Breast epithelium (tissue), 4 donors: ENCODE measurements at places on chromosomes 12 and 14. TPM values are rescaled to one million over a fixed set of nuclear protein-coding genes. Genes with fewer than 3 reads are reported as not detected.

DNA sequence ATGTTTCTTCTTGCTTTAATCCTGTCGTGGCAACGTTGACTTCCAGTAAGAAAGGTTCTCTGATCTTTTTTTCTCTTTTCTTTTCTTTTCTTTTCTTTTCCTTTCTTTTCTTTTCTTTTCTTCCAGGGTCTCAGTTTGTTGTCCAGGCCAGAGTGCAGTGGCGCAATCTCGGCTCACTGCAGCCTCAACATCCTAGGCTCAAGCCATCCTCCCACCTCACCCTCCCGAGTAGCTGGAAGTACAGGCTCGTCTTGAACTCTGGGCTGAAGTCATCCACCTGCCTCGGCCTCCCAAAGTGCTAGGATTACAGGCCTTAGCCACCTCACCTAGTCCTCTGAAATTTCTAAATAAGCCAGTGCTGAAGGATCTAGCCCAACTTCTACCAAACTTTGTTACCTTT lies 1.3 kb upstream of the MAP3K9 start:
- DNase-seq: no peak

DNA sequence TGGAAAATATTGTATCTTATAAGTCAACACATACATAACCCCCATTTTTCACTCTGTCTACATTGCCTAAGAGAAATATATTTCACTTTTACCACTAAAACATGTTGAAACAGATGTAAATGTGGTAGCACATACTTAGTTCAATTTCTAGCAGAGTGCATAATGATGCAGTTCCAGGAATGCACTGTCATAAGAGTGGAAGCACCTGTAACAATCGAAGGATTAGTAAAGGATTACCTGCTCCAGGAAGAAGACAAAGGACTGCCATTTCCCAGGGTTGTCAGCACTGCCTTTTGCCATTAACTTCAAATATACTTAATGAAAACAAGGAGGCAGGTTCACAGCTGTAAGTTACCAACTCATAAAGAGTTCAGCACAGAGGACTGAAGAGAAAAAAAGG lies 24.6 kb downstream of the DAD1 start:
- no peak for DNase-seq

DNA sequence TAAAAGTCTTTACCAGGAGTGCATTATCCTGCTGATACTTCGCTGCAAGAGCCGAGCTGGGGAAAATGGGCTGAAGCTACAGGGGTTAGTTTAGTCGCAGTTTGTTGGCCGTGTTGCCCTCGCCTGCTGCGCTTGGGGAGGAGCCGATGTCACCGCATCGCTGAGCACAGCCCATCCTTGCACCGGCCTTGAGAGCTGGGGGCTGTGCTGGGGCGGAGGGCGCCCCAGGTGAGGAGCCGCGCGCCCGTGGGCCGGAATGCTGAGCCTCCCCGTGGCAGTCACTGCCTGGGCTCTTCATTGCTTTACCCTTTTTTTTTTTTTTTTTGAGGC lies 50.0 kb downstream of the ADGRD1 start:
- DNase-seq: no peak

DNA sequence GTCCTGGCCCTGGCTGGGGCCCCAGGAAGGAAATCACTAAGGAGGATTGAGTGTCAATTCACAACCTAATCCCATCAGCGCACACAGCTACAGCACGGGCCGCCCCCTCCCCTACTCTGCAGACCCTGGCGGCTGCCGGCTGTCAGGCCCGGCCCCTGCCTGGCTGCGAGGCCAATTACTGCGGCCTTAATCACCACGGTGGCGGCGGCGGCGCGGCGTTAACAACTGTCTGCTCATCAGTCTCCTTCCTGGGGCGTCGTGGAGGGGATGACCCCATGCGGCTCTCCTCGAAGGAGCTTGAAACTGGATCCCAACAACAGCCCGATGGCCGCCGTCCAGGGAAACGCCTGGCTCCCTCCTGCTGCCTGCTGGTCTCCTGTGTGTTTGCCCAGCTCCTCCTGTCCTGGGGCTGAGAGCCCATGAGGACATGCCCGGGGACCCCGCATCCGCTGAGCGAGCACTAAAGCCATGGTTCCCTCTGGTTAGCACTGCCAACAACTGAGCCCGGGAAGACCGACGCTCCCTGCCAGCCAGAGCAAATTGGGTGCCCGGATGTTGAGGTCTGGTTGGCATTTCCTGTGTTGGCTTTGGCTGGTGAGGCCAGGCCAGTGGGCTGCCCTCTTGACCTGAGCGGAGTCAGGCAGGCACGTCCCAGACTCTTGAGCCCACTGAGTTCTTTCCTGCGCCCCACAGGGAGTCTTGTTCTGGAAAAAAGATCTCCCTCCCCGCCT lies 21.8 kb upstream of the EIF2B2 start:
- no peak for DNase-seq

DNA sequence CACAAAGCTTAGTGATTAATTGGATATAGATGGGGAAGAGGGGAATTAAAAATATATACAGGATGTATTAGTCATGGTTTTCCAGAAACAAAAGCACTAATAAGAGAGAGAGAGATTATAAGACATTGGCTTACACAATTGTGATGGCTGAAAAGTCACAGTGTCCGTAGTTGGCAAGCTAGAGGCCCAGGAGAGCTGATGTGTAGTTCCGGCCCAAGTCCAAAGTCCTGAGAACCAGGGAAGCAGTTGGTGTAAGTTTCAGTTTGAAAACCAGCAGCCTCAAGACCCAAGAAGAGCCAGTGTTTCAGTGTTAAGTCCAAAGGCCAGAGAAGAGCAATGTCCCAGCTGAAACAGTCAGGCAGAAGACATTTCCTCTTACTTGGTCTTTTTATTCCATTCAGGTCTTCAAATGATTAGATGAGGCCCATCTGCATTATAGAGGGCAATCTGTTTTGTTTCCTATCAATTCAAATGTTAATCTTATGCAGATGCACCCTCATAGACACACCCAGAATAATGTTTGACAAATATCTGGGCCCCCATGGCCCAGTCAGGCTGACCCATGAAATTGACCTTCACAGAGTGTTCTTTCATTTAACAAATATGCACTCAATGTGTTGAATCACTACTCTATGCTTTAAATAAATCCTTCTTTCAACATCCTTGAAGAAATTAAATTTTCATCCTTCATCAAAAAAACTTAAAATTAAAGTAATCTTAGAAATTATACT lies 67.2 kb upstream of the DIO2 start:
- DNase-seq: no peak

GRCh38 chr14:68820536-68820935 lies 27.7 kb upstream of the ZFP36L1 start:
- DNase-seq: peak; percentile 9

DNA sequence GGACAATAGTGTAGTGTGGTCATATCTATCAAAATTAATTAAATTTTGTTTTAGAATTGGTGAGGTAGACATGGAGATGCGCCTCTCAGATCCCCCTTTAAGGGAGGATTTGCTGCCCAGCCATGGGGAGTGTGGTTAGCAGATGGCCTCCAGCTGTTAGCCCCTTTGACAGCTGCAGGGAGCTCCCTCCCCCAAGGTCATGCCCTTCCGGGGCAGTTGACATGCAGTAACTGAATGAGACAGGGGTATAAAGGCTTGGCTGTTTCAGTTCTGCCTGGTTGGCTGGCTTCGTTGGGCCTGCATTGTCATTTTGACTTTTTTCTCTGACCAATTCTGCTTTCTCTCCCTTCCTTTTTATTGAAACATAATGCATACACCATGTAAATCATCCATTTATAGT lies 291.5 kb upstream of the SRRM4 start:
- no peak for DNase-seq

- DNase-seq: no peak
Observed at GRCh38 chr12:116656306-116656705, 81.6 kb downstream of the SPRING1 start.

DNA sequence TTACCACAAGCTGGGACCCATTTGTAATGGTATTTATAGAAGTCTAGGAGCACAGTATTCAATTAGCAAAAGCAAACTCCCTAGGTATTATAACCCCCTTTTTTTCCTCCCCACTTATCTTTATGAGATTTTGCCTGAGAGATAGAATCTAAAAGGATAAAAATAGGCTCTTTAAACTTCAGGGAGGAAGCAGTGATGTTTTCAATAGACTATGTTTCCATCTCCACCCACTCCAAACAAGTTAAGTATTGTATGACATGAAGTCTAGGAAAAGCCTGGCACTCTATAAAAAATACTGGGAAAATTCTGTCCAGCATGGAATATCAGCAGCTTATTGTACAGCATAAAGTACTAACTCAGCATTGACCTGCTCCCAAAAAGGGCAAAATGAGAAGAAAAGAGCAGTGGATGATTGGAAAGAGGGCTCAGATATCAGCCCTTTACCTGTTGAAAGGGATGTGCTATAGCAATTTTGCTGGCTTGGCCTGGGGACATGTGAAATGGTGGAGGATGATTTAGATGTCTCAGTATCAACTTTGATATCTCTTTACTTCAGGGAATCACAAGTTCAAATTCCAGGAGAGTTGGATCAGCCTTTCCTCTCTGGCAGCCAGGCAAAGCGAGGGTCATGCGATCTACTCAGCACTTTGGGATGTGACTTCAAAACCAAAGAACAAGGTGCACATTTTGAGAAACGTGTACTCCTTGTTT lies 72.4 kb downstream of the IGF1 start:
- DNase-seq: no peak

GRCh38 chr12:113620437-113620976 lies 148.8 kb upstream of the LHX5 start:
- DNase-seq: no peak

DNA sequence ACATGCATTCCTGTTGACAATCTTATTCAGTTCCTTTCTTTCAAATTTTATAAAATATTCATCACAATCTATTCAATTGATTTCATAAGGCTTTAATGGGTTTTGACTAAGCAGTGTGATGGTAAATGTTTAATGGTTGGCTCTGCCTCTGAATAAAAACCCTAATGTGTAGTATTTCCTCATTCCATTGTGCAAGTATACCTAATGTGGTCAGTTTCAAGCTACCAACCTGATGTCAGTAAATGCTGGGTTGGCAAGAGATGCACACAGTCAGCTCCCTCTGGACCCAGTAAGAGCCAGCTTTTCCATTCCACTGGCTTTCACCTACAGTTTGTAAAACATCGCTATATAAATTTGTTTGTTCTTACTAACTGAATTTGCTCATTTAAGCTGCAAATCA lies 53.9 kb downstream of the METTL25 start:
- no peak for DNase-seq

- no peak for DNase-seq
Observed at GRCh38 chr12:43436597-43436996, 115.4 kb downstream of the ADAMTS20 start.

DNA sequence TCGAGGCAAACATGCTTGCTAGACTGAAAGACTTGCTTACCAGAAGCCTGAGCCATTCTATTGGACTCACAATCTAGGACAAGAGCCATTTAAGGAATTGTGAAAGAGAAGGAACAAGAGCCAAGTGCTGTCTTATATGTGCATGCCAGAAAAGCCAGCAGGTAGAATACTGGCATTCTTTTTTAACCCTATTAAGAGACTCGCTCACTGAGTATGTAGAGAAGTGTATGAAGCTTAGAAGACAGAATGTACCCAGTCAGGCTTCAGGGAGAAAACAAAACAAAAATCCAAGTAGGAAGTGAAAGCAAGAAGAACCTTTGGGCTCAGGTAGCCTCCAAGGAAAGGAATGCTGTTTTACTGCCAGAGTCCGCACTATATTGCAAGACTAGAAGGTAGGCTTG lies 65.9 kb downstream of the DCAF5 start:
- peak; percentile 63 for DNase-seq

DNA sequence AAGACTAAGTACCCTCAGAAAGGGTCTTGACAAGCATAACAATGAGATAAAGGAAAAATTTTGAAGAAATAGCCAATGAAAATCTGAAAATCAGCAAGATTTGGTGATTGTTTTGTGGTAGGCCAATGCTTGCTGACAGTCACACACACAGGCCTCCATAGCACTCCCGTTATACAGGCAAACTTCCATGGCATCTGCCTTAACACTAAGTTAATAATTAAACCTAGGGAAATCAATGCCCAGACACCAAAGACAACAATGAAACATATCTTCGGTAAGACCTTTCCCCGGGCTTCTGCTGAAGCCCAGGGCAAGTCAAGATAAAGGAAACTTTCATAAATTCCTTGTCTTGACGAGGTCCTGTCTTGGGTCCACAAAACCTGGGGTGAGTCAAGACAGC lies 18.6 kb upstream of the RERGL start:
- no peak for DNase-seq

- no peak for DNase-seq
Observed at GRCh38 chr14:69632593-69633151, 21.3 kb downstream of the SUSD6 start.

DNA sequence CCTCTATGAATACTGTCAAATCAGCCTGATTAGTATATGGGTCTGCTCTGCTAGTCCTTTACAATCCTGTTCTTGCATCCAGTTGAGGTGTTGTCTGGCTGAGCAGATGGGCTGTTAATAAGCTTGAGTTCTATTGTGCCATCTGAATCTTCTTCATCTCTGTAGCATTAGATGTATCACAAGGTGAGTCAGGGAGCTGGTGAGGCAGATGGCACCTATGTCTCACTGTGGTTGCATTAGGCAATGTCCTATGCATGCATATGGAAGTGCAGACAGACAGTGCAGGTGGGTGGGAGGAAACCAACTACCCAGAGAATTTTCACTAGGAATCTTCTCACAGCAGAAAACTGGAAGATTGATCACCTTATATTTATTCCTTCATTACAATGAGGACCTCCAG lies 165.7 kb upstream of the STXBP6 start:
- DNase-seq: no peak

DNA sequence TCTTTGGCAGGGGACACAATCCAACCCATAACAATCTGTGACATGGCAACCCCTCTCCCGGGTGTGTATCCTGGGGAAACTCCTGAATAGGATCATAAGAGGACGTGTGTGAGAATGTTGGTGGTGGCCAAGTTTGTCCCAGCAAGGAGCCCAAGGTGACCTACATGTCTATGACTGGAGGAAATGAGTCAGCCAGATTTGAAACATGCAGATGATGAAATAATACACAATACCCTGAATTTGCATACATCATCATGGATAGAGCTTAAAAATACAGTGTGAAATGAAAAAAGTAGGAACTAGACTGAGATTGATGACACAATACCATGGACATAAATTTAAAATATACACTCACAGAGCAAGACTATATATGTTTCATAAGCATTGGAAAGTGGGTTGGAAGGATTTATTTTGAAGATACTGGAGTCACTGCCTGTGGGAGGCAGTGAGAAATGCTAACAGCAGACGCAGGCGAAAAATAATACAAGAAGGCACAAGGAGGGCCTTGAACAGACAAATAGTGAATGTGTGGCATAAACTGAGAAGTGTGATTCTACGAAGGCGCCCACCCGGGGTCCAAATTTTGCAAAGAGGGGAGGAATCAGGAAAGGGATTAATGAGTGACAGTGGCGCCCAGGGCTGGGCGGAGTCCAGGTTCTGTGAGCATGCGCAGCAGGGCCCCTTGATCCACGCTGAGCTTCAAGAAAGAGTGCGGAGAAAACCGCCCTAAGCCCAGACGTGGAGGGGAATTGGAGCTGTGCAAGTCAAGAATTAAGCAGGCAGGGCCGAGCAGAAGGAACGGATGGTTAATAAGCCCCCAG lies 7.0 kb upstream of the MAP1LC3B2 start:
- DNase-seq: no peak

- DNase-seq: no peak
Observed at GRCh38 chr14:39946807-39947206, 514.6 kb upstream of the FBXO33 start.

MBIP gene
- total RNA-seq: 20.3 TPM

HOXC6 gene
- total RNA-seq: 3.3 TPM

PAX9 gene
- total RNA-seq: 4.9 TPM

USP44 gene
- total RNA-seq: 8.2 TPM

CCDC196 gene
- total RNA-seq: not detected

EIF2S3B gene
- 0.48 TPM for total RNA-seq

NAB2 gene
- 24.6 TPM for total RNA-seq
